Fibroblast of skin of right quadriceps (primary cell): ENCODE measurements at places on chromosomes 11 and 22.

GRCh38 chr11:125350206-125351032 lies 145.6 kb downstream of the FEZ1 start:
- no peak for DNase-seq

DNA sequence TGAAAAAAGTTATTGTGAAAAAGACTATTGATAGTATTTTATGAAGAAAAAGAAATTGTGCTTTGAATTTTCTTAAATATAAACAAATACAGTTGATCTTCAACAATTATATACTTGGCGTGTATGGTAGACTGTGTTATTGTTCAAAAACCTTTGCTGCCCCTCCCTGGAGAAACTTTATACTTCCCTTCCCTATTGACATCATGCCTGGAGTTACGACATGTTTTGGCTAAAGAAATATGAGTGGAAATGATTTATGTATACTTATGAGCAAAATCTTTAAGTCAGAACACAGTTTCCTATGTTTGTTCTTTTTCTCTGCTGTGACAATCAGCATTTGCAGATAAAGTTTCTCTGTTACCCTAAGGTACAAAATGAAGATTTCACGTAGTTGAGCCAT lies 243.8 kb downstream of the TMEM135 start:
- peak; percentile 66 for DNase-seq

GRCh38 chr22:39802682-39803081 lies 90.9 kb downstream of the ENTHD1 start:
- DNase-seq = no peak

GRCh38 chr11:30617762-30618161 lies 31.6 kb upstream of the MPPED2 start:
- DNase-seq = no peak

- no peak for DNase-seq
Measured at GRCh38 chr11:12111549-12112520, 1.4 kb downstream of the MICAL2 start.

DNA sequence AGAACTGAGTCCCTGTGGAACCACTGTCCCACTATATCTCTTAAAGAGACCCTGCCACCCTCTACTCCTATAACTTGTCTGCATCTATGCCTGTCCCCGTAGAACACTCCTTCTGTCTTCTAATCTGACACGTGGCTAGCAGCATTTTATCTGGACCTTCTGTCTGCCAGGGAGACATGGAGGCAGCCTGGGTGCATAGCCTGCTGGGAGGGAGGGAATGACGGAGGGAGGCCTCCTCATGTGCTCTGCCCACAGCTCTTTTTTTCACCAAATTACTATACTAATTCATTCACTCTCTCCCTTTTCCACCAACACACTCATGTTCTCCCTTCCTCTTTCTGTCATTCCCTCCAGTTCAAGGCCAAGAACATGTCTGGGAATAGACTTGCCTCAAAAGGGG lies 7.6 kb upstream of the THRSP start:
- no peak for DNase-seq

DNA sequence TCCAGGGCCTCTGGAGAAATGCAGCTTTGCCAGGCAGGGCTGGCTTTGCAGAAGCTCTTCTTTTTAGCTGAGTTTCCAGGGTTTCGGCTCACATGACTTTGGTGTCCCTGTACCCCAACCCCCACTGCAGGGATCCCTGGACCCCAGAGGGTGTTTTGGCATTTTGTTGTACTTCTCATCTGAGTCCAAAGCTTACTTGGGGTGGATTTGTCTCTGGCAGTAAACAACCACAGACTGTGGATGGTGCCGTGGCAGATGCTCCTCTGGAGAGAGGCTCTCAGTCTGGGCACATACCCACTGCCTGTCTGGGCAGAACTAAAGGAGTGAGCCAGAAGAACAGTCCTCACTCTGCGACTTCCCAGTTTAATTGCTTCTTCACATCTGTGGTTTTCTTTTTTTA lies 49.6 kb downstream of the COMMD9 start:
- DNase-seq = no peak

GRCh38 chr11:116263019-116263418 lies 509.8 kb downstream of the BUD13 start:
- DNase-seq = no peak

- DNase-seq = peak; percentile 79
Measured at GRCh38 chr11:123197711-123198110, 2.7 kb upstream of the CLMP start.

DNA sequence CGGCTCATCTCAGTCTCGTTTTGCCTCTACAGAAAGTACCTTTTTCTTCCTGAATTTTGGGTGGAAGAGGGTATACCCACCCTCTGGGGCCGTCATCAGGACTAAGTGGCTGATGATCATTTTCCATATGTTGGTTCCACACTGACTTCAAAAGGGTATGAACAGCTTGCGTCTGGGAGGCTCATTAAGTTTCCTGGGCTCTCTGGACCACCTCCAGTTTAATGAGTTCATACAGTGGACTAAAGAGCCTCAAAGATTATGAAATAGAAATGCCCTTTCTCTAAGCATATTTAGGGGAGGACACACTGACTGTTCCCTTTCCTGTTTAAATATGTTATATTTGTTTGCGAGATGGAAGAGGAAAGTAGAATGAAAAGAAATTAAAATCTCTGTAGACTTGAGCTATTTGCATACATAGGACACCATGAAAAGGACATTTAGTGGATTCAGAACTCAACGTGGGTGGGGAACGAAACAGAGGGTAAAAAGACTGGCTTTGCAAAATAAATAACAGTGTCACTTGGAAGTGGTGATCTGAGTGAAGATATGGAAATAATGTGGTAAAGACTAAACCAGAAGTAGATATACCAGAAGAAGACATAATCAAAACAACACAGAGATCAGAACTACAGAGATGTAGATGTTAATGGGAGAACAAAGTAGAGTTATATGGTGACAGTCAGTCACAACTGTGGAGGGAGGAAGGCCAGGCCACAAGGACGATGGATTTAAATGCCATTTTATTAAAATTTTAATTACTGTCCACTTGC lies 18.7 kb downstream of the LDLRAD3 start:
- no peak for DNase-seq

GRCh38 chr22:20940186-20940651 lies 23.0 kb downstream of the CRKL start:
- peak; percentile 39 for DNase-seq

GRCh38 chr22:45731798-45732495 lies 60.3 kb downstream of the ATXN10 start:
- peak; percentile 27 for DNase-seq

GRCh38 chr11:8870411-8871170 lies 40.4 kb upstream of the AKIP1 start:
- peak; percentile 69 for DNase-seq

DNA sequence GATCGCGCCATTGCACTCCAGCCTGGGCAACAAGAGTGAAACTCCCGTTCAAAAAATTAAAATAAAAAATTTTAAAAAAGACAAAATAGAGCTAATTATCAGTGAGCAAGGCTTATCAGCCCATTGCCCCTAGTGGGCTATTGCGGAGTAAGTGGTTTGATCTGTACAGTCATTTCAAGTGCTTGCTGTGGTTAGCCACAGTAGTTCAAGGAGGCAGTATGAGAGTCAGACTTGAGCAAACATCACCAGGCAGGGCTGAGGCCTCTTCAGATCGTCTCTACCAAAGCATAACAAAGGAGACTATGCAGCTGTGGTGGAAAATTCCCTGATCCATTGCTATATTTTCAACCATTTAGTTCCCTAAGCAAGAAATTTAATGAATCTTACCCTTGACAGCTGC lies 4.3 kb upstream of the SBF2 start:
- DNase-seq = peak; percentile 91

- no peak for DNase-seq
Measured at GRCh38 chr11:9180784-9181183, 84.4 kb downstream of the DENND5A start.

- no peak for DNase-seq
Measured at GRCh38 chr11:120598517-120599257, 87.1 kb downstream of the GRIK4 start.
